ENCODE measurements at places on chromosomes 7 and 10.
A peak's percentile ranks its signal among the peaks of the same experiment; 100 is the strongest.

- peak; percentile 8 for DNase-seq
Measured at GRCh38 chr10:612696-613095, 76.8 kb downstream of the DIP2C start.

DNA sequence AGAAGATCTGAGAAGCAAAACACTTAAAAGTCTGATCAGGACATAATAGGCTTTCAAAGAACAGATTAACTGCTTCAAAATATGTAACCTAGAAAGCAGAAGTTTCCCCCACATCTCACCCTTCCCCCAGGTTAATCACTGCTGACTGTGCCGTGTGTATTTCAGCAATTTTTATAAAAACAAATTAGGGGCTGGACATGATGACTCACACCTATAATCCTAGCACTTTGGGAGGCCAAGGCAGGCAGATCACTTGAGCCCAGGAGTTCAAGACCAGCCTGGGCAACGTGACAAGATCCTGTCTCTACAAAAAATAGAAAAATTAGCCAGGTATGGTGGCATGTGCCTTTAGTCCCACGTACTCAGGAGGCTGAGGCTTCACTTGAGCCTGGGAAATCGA, 67.6 kb upstream of the GATA3 start:
- no peak for DNase-seq

DNA sequence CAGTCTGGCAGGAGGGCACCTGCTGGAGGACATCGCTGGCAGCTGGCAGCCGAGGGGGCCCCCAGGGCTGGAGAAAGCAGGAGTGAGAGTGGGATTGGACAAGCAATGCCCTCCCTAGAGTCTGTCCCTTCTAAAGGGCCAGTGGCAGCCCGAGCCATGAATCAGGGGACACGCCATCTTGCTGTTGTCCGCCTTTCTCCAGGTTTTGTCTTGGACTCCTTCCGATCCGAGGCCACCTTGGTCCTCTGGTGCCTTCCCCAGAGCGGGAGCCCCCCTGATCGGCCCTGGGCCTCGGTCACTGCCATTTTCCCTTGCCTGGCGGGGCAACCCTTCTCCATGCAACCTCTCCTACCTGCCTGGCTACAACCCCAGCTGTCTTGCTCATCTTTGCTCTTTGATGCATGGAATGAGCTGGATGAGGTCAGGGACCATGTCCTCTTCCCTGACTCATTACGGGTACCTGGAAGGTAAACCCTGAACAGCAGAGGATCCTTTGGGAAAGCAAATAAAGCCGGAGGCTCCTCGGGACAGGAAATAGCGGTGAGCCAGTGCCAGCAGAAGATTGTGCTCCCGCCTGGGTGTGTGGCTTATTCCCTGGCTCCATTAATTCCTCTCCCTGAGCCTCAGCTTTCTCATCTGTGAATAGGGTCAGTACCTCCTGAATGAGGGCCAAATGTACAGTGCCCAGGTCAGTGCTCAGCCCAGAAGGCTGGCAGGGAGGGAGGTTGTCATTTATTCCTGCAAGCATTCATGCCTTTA, 112.0 kb downstream of the GRK5 start:
- DNase-seq = no peak

DNA sequence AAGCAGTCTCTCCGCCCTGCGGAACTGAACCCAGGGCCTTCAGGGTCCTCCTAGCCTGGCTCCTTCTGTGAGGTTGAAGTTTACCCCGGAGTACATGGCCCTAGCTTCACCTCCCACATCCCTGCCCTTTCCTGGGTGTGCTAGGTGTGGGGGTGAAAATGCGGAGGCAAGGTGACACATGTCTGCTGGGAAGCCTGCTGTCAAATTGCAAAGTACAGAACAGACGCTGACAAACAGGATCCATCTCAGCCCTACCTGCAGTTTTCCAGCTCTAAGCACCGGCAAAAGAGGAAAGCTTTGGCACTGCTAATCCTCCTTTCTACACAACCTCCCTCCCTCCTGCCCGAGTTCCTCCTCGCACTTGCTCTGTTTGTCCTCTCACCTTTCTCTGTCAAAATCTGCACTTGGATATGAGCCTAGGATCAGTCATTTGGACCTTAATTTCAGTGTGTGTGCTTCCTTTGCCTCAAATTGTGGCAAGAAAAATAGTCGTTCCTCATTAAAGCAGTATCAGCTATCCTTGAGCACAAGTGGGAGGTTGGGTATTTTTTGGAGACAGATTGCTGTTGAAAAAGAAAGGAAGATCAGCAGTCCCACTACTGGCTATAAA, 14.4 kb upstream of the GPR15LG start:
- DNase-seq = no peak

DNA sequence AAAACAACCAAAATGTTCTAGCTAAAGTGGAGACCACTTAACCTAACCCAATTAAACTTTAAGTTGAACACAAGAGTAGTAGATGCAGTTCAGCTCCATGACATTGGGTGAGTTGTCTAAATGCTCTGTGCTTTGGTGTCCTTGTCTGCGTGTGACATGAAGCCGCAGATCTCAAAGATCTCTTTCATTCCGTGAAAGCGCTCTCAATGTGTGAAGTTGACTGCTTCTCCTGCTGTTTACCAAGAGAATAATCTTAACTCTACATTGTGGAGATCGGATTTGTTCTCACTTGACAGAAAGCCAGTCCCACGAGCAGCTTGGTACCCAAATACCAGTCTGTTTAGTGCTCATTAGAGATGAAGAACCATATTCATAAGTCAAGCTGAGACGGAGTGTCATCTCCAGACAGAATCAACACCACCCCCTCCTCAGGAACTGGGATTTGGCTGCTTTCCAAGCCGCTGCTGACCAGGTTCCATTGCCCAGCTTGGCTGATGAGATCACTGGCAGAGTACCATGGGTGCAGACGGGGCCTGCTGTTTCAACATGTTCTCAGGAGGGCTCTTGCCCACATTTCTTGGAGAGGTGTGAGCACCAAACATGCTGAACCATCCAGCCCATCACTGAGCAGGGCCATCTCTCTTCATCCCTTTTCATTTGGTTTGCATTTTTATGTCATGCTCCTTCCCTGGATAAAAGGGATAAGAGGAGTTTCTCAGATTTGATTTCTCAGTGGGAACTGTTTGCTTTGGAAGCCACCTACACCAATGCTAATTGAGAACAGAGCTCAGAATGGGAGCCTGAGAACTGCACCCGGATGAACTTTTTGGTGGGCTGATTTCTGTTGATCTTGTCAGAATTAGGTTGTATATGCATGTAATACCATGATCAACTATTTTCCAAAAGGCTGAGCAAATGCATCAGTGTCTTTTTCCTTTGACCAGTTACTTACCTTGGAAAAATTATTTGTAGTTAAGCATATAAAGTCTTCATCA, 95.8 kb upstream of the AGBL3 start:
- no peak for DNase-seq

GRCh38 chr7:151456782-151457181, 16.8 kb upstream of the CRYGN start:
- DNase-seq = no peak

DNA sequence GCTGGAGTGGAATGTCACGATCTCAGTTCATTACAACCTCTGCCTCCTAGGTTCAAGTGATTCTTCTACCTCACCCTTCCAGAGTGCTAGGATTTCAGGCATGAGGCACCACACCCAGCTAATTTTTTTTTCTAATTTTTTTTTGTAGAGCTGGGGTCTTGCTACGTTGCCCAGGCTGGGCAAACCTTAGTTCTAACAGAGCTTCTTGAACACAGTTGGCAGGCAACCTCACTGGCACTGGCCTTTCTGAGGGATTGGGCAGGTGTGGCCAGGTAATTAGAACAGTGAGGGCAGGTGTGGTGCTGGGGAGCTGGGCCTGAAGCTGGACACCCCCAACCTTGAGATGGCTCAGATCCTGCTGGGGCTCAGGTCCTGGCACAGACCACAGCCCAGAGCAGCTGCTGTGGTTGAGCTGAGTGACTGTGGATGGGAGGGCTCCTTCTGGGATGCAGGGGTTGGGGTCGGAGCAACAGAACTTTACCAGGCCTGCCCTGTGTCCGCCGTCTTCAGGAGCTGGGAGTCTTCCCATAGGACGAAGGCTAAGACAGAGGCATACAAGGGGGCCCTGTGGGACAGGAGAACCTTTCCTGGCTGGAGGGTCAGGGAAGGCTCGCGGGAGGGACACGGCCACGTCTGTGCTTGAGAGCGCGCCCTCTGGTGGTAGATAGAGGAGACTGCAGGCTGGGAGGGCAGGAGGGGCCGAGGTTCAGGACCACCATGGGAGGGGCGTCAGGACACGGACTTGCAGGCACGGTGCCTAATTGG, 48.2 kb downstream of the COL26A1 start:
- DNase-seq = no peak

DNA sequence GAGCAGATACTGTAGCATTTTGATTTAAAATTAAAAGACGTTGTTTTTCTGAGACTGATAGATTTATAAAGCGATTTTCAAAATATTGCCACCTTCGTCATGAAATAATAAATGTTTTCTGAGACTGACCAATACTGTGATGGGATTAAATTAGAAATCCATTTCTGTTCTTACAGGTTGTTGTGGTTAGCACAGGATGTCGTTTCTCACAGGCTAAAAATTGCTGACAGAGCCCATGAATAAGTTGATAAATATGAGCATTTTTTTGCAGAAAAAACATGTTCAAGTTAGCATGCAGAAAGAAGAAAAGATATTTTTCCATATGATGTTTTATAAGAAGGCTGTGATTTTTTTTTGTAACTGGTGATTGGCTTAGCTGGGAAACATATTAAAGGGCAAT, 66.8 kb downstream of the POU6F2 start:
- no peak for DNase-seq

- no peak for DNase-seq
Measured at GRCh38 chr7:114405427-114405826, 9.2 kb upstream of the FOXP2 start.

- DNase-seq = peak; percentile 37
Measured at GRCh38 chr10:58266003-58266825, 1.5 kb downstream of the IPMK start.

DNA sequence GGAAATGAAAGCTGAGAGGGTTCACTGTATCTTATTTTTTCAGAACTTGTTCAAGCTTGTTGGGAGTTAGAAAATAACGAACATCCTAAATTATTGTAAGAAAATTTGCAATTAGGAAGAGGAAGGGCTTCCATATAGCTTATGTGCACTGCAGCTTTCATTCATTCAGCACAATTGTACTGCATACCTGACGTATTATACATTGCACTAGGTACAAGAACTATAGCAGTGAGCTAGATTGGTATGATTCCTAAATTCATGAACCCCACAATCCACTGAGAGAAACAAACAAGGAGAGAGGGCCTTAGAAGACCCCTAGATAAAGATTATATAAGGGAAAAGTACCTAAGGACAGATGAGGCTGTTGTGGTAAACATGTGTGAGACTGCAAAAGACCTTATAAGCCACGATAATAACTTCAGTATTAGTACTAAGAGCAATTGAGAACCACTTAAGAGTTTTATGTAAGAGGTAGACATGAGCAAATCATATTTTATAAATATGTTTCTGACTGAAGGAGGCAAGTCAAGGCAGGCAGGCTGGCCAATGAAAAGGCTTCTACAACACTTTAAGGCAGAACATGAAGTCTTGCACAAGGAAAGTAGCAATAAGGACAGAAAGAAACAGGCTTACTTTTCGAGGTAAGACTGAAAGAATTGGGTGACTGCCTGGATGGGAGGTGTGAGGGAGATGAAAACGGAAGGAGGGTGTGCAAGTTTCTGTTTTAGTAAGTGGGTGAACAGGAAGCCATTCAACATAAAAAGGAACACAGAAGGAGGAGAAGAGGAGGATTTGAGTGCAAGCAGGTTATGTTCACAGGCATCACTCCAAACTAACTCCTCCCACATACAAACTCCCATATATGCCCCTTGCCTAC, 77.9 kb upstream of the LRRN3 start:
- DNase-seq = no peak

DNA sequence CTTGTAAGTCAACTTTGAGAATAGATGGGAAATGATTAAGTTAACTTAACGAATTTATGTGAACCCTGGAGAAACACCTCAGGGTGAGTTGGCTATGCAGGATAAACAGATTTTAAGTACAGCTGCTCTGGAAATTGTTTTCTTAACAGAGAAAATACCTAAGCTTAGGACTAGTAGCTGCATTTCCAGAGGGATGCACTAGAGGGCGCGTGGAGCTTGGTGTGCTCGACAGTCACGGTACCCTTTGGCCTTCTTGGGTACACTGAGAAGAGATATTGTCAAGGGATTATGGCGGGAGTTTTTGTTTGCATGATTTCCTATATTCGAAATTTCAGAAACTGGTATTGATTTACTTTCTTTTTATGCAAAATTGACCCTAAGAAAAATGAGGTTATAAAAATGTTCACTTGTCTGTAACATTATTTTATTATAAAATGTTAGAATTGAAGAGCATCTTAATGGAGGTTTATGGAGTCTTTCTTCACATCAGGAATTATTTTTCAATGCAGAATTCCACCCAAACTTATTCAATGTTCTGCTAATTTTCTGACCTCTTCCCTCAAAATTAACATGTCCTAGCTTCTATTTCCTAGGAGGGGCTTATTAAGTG, 58.4 kb upstream of the MYO3A start:
- peak; percentile 51 for DNase-seq

DNA sequence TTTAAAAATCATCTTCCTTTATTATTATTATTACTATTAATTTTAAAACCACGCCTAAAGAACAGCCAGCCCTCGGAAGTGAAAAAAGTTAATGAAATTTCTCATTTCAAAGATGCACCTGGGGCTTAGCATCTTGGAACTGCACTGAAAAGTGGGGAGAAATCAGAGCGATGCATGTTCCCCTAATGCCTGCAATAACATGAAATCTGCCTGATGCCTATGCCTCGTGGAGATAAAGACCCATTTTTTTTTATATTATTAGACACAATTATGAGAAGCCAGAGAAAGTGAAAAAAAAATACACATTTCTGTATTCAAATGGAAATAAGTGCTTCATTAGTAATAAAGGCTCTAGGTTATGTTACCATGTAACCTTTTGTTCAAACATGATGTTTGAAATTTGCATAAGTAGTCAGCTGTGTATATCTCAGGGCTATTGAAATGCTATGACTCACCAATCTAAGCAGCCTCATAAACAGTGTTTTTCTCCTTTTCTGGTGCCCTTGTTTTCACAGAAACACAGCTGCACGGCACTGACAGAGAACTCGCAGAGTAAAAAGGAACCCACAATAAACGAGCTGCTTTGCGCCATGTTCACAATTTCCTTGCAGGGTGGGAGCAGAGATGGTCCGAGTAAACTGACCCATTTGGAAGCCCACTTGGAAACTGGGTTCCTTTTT, 175.8 kb upstream of the PRKCQ start:
- no peak for DNase-seq

- peak; percentile 25 for DNase-seq
Measured at GRCh38 chr7:4190010-4190981, 491.8 kb upstream of the FOXK1 start.

DNA sequence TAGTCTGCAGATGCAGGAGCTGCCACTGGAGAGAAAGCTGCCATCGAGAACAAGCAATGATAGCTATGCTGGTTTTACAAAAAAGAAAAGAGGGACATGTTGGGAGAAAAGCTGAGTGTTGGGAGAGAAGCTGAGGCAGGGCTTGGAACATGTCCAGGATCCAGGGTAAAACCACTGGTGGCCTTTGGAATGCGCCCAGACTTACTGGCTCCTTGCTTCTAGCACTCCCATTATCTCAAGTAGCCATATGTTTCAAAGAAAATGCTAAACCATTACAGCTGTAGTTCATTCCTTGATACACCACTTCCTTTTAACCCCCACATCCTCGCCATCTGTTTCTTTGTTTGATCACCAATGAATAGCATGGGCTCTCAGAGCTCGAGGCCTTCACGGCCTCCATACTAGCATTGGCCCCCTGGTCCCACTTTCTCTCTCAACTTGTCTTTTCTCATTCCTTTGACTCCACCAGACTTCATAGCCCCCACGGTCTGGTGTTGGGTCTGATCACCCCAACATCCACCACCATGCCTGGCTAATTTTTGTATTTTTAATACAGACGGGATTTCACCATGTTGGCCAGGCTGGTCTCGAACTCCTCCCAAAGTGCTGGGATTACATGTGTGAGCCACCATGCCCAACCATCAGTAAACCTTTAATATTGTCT, 23.8 kb upstream of the PLAC9 start:
- DNase-seq = no peak
